ENCODE measurements at places on chromosomes 12 and 14.

- DNase-seq: no peak
These were observed 224.2 kb upstream of the PWP1 start for GRCh38 chr12:107461222-107461975.

DNA sequence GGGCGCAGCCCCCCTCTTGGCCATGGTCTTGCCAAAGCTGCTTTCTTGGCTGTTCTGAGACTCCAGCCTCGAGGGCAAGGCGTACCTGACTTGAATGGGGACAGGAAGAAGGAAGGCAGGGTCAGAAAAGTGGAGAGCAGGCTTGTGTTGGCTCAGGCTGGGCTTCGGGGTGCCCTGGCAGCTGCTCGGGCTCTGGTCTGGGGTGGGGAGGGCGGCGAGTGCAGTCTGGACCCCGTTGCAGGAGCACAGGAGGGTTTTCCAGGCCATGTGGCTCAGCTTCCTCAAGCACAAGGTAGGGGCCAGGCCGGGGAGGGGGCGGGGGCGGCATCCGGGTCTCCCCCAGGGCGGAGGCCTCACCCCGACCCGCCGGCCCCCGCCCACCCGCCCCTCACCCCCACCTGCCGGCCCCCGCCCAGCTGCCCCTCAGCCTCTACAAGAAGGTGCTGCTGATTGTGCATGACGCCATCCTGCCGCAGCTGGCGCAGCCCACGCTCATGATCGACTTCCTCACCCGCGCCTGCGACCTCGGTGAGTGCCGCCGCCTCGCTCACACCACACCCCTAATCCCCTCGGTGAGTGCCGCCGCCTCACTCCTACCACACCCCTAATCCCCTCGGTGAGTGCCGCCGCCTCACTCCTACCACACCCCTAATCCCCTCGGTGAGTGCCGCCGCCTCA is 4.2 kb downstream of the NOC4L start:
- no peak for DNase-seq

- DNase-seq: no peak
These were observed 30.4 kb downstream of the MMAB start for GRCh38 chr12:109542876-109543275.

GRCh38 chr12:107564946-107565345 is 120.7 kb upstream of the PWP1 start:
- DNase-seq: no peak

- no peak for DNase-seq
These were observed 275.6 kb downstream of the AACS start for GRCh38 chr12:125340791-125341190.

GRCh38 chr12:1614360-1614759 is 14.7 kb upstream of the WNT5B start:
- no peak for DNase-seq

DNA sequence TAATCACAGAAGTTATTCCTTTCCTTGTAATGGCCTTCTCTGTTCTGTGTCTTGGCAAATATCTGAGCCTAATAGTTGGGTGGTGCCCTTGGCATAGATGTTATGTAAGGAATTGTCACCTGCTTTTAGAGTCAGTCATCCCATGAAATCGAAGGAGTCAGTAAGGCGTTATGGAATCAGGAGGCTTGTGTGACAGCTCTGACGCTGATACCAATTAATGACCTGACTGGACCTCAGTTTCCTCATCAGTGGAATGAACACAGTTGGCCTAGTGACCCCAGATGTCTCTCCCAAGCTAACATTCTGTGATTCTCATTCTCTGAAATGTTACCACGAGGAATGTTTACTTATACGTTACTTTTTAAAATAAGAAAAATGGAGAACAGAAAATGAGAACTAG is 32.1 kb downstream of the TXNRD1 start:
- no peak for DNase-seq

GRCh38 chr12:122841544-122842321 is 6.5 kb downstream of the HIP1R start:
- no peak for DNase-seq

DNA sequence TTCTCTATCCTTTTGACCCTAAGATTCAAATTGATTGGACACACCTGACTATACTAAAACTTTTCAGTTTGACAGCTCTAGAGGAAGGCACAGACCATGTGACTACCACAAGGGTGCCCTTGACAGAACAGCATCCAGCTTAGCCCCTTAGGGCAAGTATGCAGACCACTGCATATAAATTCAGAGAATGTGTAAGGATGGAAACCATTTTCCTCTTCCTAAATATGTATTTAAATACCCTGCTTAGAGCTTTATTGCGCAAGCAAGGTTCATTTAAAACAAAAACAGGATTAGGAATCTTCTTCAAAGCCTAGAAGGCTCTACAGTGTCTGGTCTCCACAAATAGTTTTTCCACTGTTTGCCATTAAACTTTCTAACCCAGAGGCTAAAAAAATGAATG is 202.8 kb downstream of the MED13L start:
- DNase-seq: no peak

DNA sequence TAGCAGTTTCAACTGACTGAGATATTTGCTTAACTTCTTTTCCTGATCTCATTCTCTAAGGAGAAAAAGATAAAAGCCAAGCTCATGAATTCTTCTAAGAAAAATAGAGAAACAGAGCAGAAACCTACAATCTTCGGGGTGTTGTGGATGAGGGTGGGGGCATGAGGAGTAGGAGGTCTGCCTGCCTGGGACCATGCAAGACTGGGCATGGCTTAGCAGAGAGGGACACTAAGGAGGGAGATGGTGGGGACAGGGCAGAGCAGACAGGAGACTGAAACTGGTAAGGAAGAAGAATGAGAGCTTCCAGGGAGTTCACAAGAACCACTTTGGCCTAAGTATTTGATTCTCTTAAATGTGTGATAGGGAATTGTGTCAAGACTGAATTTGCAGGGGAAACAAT is 188.0 kb downstream of the CFAP54 start:
- DNase-seq: no peak

- DNase-seq: no peak
These were observed 159.9 kb downstream of the PDE3A start for GRCh38 chr12:20528208-20528607.

- DNase-seq: peak; percentile 41
These were observed 357.5 kb downstream of the FSCB start for GRCh38 chr14:44149597-44149996.

DNA sequence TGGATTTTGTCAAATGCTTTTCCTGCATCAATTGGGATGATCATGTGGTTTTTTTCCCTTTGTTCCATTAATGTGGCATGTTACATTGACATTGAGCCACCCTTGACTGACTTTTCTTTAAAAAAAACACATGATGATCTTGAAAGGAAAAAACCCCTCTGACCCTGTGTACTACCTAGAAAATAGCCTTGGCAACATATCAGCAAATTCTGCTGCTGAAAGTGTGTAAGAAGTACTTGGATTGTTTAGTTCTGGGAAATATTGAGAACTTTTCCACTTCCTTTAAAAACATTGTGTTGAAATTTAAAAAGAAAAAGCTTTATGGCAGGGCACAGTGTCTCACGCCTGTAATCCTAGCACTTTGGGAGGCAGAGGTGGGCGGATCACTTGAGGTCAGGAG is 20.7 kb downstream of the ACACB start:
- no peak for DNase-seq
